ENCODE measurements at places on chromosomes 1 and 21.

- DNase-seq: no peak
Observed at GRCh38 chr1:72037745-72038343, 244.5 kb downstream of the NEGR1 start.

DNA sequence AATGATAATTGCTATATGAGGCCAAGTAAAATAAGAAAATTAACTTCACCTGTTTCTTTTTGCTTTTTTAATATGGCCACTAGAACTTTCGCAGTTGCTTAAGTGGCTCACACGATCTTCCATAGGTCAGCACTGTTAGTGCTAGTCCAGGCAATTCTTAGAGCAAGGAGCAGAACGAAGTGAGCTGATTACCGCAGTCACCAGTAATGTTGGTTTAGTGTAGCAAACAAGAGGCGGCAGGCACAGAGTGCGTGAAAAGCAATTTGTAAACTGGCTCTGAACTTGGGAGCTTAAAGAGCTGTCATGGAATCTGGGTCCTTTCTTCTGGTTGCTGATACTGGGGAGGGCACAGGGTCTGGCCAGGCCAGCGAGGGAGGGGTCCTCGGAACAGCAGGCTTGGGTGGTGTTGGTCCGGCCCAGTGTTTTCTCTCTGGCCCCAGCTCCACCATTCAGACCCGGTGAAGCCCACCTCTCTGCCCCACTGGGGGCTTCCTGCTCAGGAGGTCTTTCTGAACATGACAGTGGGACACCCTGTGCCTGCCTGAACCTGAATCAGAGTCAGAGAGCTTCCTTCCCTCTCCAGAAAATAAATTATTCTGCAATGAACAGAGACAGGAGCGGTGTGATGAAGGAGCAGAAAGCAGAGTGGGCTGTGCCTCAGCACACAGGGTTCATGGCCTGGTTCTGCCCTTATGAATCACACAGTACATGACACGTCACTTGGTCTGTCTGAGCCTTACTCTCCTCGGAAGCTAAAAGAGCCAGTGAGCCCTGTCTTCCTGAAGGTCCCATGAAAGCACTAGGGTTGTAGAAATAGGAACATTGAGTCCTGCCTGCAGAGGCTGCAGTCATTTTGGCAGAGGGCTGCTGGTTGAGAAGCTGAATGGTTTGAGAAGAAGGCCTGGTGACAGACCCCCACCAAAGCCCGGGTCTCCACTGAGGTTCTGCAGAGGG is 11.9 kb downstream of the ETS2 start:
- DNase-seq: peak; percentile 72

DNA sequence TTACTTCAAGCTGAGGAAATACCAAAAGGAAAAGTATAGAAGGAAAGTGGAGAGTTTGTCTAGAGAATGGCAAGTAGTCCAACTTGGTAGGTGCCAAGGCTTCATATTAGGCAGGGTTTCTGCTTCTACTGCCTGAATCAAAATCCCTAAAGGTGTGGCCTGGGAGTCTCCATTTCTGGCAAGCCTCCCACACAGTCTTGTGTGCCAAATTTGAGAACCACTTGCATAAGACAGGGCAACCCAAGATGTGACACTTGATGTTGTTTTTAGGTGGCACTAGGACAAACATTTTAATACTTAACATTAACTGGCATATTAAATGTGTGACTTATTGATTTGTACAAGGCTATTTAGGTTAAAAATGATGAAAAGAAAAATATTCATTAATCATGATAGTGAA is 60.1 kb downstream of the ATG4C start:
- DNase-seq: no peak

DNA sequence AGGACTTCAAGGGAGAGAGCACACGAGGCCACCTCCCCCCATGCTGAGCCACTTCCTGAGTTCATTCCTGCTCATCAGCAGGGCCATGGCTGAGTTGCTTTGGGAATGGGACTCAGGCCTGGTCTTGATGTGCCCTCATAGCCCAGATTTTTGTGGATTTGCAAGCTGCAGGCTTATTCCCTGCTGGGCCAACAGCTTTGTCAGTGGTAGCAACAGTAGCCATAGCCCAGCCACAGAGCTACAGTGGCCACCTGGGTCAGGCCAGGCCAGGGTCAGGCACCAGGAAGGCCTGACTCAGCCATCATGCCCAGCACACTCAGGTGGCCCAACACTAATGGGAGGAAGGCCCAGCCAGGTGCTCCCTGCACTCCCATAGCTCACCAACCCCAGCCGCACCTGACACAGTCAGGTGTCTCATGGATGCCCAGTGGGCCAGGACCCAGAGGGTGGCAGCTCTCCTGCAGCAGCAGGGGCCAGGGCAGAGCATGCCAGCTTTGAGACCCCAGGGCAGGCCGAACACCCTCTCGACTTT is 33.5 kb downstream of the EPHA2 start:
- no peak for DNase-seq

- no peak for DNase-seq
Observed at GRCh38 chr1:232385221-232385620, 244.7 kb downstream of the SIPA1L2 start.

- no peak for DNase-seq
Observed at GRCh38 chr21:34615487-34615814, 538 bp upstream of the RCAN1 start.

- no peak for DNase-seq
Observed at GRCh38 chr1:165397944-165398343, 41.4 kb upstream of the LMX1A start.

DNA sequence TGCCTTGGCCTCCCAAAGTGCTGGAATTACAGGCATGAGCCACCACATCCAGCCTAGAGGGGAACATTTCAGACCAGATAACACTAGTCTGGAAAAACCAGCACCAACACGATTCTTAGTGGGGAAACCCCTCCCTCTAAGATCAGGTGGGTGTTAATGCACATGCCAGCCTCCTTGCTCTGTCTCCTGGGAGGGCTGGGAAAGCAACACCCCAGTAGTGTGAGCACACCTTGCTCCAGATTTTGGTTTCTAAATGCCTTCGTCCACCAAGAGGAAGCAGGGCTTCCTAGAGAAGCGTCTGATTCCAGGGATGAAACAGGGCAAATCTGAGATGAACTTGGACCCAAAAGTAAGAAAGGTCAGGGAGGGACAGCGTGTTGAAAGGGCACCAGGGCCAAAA is 2.2 kb upstream of the KRTAP10-4 start:
- no peak for DNase-seq

- DNase-seq: peak; percentile 46
Observed at GRCh38 chr1:157307491-157307890, 169.3 kb upstream of the ETV3 start.

DNA sequence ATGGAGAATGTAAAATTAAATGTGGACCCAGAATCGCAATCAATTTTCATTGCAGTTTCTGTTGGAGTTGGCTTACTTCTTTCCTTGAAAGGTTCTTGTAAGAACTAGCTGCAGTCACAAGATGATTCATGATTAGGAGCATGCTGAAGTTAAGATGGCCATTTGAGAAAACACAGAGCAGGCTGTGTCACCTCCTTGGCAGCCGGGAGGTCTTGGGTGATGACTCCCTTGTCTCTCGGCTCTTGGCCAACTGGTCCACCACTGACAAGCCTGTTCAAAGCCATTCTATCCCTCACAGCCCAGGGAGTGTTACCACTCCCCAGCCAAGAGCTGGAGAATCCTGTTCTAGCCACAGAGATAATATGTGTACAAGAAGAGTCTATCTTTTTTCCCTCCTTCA is 40.6 kb downstream of the OPTC start:
- peak; percentile 88 for DNase-seq

DNA sequence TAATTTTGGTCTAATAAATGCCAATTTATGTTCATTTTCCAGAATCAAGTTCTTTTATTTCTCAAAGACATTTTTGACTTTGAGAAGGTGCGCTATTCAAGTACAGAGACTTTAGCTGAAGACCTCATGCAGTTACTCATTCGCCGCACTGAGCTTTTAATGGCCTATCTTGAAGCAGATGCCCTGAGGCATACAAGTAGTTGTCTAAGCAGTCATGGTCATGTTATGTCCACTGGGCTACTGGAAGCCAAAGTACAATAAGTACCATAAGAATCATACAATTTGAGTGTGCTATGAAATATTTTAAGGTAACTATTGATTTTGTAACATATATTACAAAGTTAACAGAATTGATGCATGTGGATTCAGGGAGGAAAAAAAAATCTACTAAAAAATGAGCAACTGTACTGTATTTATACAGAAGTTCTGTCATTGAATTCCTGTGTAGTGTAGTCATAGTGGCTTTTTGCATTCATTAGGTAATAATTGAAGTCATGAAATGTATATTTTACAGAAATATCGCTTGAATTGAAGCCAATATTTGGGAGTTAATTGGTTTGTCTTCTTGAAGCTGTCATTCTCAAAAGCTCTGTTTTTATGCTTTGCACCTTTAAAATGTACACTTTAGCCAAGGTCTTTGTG is 13.5 kb upstream of the NEXN start:
- DNase-seq: no peak

DNA sequence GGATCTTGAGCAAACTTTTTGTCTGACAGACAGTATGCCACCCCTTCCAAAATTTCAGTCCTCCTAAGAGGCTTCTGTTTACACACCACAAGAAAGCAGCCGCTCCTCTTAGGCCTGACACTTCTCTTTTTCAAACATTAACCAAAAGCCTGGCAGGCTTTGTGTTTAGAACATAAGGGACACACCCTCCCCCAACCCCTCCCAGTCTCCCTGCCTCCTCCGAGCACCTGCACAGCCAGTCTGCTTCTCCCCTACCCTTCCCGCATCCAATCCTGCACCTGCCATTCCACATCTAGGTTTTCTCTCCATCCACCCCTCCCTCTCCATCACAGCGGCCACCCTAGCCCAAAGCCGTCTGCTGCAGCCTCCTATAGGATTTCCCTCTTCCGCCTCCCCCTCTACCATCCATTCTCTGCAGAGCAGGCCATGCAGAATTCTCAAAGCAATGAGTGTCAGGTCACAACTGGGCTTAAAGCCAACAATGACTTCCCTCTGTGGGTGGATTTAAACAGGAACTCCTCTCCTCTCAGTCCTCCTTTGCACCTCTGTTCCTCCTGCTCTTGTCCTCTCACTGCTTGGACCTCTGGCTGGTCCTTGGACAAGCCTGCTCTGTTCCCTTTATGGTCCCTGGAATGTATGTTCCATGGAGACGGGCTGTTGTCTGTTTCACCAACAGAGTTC is 478.2 kb downstream of the NPHP4 start:
- DNase-seq: no peak

DNA sequence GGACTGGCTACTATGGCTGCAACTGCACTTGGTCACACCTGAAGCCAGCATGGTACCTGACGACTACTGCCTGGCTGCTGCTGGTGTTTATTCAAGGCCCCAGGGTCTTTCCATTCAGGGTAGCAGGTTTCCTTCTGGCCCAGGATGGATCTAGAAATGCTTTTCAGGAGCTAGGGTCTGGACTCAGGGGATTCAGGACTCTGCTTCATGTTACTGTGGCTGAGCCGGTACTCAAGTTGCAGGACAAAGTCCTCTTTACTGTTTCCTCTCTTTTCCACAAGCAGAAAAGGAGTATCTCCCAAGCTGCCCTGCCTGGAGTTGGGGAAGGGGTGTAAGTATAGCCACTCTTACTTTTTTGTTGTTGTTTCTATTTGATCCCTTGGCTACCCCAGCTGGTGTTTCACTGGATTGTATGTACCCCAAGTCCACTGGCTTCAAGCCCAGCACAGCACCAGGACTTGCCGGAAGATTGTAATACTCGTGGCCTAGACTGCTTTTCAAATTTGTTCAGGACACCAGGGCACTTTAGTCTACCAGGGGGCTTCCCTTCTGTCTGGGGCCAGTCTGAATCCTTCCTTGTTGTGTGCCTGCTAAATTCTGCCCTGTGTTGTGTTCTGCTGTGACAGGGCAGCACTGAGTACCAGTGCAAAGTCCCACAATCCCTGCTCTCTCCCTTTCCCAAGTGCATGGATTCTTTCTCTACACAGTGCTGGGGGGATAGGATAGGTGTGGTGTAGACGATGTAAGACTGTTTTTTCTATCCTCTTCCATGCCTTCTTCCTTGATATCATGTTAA is 248.5 kb downstream of the GPR52 start:
- DNase-seq: no peak

- no peak for DNase-seq
Observed at GRCh38 chr1:31570228-31570627, 6.1 kb upstream of the TINAGL1 start.

GRCh38 chr1:85321237-85321964 is 45.0 kb upstream of the BCL10 start:
- DNase-seq: no peak

DNA sequence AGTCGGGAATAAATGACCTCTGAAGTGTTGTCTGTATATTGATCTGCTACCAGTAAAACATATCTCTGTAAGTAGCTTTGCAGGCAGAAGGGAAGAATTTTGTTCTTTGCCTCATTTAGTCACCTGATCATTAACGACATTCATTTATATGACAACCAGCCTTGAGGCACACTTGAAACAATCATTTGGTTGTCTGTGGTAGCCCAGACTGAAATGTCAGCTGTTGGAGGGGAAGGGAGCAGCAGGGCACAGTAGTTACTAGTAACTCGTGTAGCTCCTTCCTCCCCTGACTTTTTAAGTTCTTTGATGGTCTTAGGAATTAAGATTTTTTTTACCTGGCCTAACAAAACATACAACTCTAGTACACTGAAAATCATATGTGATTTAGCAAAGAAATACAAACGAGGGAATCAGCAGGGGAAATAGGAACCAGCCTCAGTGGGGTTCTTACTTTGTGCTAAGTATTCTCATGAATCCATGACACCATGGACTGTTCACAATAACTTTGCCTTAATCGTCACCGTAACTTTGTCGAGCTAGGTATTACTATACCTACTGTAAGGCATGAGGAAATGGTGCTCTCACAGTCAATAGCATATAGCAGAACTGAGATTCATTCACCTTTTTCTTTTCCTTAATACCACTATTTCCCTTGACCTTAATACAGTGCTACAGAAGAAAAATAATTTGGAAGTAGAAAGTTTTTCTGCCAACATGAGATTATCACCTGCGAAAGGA is 6.4 kb downstream of the IL12RB2 start:
- DNase-seq: no peak

- DNase-seq: no peak
Observed at GRCh38 chr1:88404582-88404981, 279.5 kb upstream of the PKN2 start.

DNA sequence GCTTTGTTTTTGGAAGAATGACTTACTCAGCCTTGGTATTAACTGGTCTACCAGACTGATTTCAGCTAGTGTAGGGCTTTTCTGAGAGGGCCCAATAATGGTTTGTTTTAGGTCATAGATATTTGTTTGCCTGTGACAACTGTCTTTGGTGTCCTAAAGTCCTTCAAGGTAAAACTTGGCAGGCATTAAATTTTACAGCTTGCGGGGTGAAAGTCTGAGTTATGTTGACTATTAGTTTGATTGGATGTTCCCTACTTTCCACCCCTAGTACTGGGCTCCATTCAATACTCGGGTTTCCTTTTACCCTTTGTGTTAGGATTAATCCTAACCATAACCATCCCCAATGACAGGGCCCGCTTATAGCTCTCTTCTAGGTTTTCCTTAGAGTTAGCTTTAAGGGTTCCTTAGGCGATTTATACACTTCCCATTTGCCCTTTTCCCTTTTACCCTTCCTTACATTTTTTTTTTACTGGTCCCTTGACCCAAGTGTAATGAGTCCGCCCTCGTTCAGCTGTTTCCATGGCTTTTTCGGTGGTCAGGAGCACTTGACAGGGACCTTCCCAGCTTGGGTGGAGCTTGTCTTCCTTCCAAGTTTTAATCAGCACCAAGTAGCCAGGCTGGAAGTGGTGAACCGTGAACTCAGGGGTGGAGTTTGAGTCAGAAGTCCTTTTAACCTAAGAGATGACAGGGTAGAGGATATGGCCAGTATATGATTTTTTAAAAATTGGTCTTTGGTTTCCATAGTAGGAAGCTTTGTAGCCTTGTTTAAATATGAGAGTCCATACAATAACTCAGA is 28.5 kb upstream of the LCE5A start:
- no peak for DNase-seq
